ENCODE measurements at places on chromosomes 6 and 20.

DNA sequence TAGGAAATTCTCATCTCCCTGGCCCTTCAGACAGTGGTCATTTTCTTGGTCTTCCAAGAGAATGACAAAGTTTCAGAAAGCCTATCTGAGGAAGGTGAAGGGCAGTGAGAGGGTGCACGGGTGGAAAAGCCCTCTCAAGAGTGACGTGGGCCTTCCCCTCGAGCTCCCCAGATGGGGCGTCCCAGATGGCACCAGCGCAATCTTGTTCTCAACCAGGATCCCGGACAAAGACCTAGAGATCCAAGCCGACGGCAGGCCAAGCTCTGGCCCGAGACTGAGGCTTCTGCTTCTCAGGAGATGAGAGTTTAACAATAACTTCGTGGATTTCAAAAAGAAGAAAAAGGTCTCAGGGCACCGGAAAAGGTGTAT lies 797 bp upstream of the ZNF133 start:
- peak overlapping the region; percentile 68 for H3K4me3 ChIP-seq
- no peak overlapping the region for H3K27ac ChIP-seq
- peaks cover 4% of the 10 kb centered on the region for H3K4me1 ChIP-seq
- peaks cover 15% of the 10 kb centered on the region for H3K36me3 ChIP-seq

GRCh38 chr6:75130784-75131183 lies 75.1 kb downstream of the COL12A1 start:
- H3K4me3 ChIP-seq: no peak overlapping the region
- no peak for DNase-seq
- no peaks in the 10 kb centered on the region for H3K36me3 ChIP-seq

DNA sequence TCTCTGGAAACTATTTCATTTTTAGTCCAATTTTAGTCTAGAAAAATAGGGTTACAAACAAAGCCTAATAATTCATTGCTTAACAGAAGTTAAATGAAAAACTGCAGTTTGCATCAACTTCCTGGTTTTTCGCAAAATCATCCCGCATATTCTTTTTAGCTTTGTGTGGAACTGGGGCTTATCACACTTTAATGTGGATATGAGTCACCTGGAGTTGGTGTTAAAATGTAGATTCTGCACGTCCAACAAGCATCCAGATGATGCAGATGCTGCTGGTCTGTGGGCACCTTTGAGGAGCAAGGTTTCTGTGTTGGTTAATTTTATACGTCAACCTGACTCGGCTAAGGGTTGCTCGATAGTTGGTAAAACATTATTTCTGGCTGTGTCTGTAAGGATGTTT lies 126.1 kb downstream of the PLCB4 start:
- H3K4me1 ChIP-seq: peaks cover 5% of the 10 kb centered on the region
- H3K27ac ChIP-seq: no peak overlapping the region
- H3K27me3 ChIP-seq: no peaks in the 10 kb centered on the region
- no peak overlapping the region for H3K4me3 ChIP-seq

GRCh38 chr20:41276317-41276751 lies 41.2 kb downstream of the ZHX3 start:
- no peak overlapping the region for H3K4me3 ChIP-seq
- no peaks in the 10 kb centered on the region for H3K36me3 ChIP-seq
- H3K4me1 ChIP-seq: peaks cover 6% of the 10 kb centered on the region
- H3K27ac ChIP-seq: peak overlapping the region; percentile 75
- H3K27me3 ChIP-seq: no peaks in the 10 kb centered on the region
- peak; percentile 20 for DNase-seq

GRCh38 chr6:25136854-25137253 lies 142.3 kb upstream of the CARMIL1 start:
- no peaks in the 10 kb centered on the region for H3K27me3 ChIP-seq
- H3K27ac ChIP-seq: no peak overlapping the region
- no peaks in the 10 kb centered on the region for H3K36me3 ChIP-seq
- H3K4me1 ChIP-seq: no peaks in the 10 kb centered on the region
- no peak for DNase-seq

- H3K4me1 ChIP-seq: peaks cover 10% of the 10 kb centered on the region
- DNase-seq: no peak
- no peaks in the 10 kb centered on the region for H3K27me3 ChIP-seq
- no peaks in the 10 kb centered on the region for H3K36me3 ChIP-seq
- H3K27ac ChIP-seq: no peak overlapping the region
Measured at GRCh38 chr6:168540713-168541291, 99.8 kb downstream of the SMOC2 start.

- no peaks in the 10 kb centered on the region for H3K27me3 ChIP-seq
- no peaks in the 10 kb centered on the region for H3K36me3 ChIP-seq
- H3K4me3 ChIP-seq: no peak overlapping the region
Measured at GRCh38 chr20:4740774-4741431, 19.2 kb downstream of the PRND start.
